Kidney (tissue), 22 donors: ENCODE measurements at places on chromosomes 3 and 15. TPM values are rescaled to one million over a fixed set of nuclear protein-coding genes. Genes with fewer than 3 reads are reported as not detected.

GRCh38 chr3:73503781-73504180, 121.0 kb downstream of the PDZRN3 start:
- DNase-seq = no peak

DNA sequence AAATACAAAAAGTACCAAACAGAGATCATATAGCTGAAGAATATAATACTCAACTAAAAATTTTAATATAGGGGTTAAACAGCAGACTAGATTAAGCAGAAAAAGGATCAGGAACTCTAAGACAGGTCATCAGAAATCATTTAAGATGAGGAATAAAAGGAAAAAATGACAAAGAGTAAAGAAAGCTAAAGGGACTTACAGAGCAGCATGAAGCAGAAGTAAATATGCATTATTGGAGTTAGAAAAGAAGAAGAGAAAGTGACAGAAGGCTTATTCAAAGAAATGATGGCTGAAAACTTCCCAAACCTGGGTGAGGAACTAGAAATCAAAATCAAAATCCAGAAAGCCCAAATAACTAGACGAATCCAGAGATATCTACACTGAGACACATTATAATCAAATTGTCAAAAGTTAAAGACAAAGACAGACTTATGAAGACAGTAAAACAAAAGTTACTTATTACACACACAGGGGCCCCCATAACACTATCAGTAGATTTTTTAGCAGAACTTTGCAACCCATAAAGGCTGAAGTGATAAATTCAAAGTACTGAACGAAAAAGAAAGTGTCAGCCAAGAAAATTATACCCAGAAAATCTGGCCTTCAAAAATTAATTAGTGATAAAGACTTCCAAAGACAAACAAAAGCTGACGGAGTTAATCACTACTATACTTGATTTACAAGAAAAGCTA, 95.6 kb downstream of the SCAPER start:
- no peak for DNase-seq

DNA sequence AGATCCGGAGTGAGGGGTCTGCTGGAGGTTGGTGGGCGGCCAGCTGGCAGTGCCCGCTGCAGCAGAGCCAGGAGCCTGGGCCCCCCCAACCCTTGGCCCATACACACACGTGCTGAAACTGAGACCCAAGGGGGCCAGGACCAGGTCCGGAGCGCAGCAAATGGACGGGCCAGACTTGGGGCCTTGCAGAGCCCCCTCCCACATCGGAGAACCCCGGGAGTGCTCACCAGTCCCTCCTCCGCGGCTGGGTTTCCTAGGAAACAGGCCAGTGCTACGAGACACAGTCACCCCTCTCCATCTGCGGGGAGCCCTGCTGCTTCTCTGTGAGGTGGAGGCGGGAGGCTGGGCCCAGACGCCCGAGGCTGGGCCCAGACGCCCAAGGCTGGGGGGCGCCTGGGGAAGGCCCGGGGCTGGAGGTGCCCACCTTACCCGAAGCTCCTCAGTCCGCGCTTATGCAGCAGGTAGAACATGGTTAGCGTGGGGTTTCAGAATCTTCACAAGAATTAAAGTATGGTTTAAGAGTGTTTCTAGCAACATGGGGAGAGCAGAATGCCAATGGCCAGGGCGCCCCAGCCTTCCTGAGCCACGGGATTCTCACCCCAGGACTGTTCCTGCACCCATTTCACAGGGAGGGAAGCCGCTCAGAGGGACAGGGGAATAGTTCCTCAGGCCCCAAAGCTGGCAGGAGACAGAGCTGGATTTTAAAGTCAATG, 135.0 kb upstream of the PRR20G start:
- peak; percentile 64 for DNase-seq

Gene MST1R
- 0.30 TPM for polyA plus RNA-seq

DNA sequence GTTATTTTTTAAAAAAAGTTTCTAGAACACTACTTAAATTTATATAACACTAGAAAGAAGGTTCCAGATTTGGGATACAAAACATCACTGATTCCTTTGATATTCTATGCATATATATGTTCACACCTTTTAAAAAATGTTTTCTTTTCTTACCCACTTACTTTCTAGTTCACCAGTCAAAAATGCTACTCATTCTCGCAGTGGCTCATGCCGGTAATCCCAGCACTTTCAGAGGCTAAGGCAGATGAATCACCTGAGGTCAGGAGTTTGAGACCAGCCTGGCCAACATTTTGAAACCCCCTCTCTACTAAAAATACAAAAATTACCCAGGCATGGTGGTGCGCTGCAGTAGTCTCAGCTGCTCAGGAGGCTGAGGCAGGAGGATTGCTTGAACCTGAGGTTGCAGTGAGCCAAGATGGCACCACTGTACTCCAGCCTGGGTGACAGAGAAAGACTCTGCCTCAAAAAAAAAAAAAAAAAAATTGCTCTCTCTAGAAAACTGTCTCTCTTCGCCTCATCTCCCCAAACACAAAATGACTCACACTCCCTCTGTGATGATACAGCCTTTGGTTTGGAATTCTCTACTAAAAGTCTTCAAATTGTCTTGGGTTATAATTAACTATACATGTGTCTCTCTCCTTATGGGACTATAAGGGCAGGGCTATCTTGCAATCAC, 52.6 kb upstream of the TGFBR2 start:
- DNase-seq = no peak

DNA sequence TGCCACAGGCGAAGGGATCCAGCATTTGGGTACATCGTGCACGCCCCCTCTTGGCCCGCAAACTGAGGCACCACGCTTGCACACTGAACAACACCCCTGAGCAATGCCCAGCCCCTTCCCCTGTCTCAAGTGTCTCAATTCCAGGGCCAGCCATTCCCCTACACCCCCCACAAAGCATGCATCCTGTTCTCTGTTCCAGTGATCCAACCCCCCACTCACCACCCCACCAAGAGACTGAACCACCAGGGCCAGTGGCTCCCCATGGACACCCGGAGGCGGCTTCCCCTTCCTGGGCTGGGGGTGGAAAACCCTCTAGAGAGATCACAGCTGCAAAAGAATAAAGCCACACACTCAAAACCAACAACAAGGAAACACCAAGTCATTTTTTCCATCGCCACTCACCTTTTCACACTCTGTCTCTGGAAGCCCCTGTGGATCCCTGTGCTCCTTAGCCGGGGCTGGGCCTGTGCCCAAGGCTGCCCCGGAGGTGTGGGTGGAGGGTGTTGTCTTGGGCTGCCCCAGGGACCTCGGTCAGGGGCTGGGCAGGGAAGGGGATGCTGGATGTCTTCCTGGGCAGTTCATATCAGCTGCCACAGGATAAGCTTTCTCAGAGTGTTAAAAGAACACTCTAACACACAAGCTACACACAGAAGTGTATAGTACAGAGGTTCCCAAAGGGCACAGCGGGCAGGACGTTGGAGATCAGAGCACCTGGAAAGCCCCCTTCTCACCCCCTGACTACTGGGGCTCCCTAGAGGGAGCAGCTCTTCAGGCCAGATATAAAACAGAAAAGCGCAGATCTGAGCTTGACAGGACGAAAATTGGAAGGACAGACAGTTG, 92.5 kb downstream of the CHSY1 start:
- no peak for DNase-seq

Gene GALNT15
- 5.5 TPM for polyA plus RNA-seq

GRCh38 chr3:151009981-151010380, 37.5 kb upstream of the CLRN1 start:
- no peak for DNase-seq

DNA sequence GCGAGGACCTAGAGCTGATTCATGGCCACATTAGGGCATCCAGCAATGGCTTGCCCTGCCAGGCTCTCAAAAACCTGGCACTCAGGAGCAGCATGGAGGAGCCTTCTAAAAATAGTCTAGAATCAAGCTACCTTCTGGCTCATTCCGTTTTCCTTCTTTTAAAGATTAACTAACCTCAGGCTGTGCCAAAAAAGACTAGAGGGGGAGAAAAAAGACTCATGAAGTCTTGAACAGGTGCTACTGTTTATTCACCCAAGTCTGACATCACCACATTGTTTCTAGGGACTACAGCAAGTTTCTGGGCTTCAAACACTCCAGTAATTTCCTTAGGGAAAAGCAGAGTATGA, 125.8 kb downstream of the TNIK start:
- DNase-seq = no peak

DNA sequence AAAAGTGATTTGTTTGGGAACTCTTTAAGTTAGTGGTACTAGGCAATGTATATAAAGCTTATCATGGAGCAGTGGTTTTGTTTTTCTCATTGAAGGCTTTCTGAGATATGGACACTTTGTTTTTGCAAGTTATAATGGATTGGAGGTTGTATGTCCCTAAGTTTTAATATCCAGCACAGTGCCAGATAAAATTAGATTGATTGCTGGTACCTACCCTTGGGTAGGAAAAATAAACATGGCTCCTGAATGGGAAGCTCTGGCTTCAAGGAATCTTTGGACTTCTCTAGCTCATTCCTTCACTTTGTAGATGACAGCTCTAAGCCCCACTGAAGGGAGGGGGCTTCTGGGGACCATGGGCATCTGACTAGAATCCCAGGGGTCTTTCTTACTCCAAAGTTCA, 81.8 kb upstream of the SKOR1 start:
- no peak for DNase-seq

- no peak for DNase-seq
These were observed 20.3 kb upstream of the DGKG start for GRCh38 chr3:186382217-186382885.

DNA sequence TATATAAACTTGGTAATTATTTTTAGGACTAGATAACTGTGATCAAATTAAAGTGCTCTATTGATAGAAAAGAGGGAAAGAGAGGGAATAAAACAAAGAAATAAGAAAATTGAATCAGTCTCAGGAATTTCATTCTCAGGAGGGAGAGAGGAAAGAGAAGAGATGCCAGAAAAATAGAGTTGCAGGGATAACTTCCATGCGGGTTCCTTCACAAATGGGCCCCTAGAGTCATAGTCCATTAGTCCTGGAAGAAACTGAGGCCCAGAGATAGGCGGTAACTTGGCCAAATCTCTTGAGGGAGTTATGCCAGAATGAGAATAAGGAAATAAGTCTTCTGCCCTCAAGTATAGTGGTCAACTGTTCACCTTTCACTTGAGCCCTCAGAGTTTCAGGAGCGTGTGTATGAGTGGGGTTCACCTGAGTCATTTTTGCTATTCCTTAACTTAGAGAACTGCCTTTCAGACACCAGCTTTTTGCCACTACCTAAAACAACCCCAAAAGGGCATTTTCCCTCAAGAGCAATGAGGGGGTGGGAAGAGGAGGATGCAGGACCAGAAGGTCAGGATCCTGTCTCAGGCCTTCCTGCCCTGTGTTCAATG, 192.6 kb downstream of the MEX3B start:
- DNase-seq = no peak

Gene CHL1
- polyA plus RNA-seq = 10.6 TPM

Gene BUB1B
- polyA plus RNA-seq = 0.69 TPM

Gene ITPR1
- polyA plus RNA-seq = 30.2 TPM

- DNase-seq = no peak
These were observed 594.0 kb upstream of the CCDC54 start for GRCh38 chr3:106783231-106783630.

Gene MESD
- 23.3 TPM for polyA plus RNA-seq

Gene TMEM108
- polyA plus RNA-seq = 1.5 TPM
